ENCODE measurements at places on chromosomes 4 and X. TPM values are rescaled to one million over a fixed set of nuclear protein-coding genes. Genes with fewer than 3 reads are reported as not detected.

ENPEP gene
- total RNA-seq: 31.5 TPM

USP27X gene
- 2.3 TPM for total RNA-seq

DNA sequence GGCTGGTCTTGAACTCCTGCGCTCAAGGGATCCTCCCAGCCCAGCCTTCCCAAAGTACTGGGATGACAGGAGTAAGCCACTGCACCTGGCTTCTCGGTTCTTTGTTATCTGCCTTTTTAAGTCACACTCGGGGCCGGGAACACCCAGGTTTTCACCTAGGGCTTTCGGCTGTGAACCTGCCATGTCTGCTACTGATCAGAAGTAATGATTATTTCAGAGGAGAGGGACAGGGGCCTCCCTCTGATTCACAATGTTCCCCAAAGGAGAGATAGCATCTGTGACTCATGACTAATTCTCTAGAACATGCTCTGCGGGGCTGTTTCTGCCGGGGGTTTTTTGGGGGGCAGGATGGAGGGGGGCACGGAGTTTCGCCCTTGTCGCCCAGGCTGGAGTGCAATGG, 26.9 kb downstream of the CRLF2 start:
- DNase-seq: no peak

DNA sequence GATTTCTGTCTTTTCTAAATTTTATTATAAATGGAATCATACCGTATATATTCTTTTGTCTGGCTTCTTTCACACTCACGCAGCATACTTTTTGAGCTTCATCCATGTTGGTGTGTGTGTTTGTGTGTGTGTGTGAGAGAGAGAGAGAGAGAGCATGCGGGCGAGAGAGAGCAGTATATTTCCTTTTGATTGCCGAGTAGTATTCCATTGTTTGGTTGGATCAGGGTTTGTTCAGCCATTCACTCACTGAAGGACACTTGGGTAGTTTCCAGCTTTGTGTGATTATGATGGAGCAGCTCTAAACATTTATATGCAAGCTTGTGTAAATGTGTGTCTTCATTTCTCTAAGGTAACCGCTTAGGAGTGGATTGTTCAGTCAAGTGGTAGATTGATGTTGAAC, 3.1 kb upstream of the L1CAM start:
- DNase-seq: no peak

DNA sequence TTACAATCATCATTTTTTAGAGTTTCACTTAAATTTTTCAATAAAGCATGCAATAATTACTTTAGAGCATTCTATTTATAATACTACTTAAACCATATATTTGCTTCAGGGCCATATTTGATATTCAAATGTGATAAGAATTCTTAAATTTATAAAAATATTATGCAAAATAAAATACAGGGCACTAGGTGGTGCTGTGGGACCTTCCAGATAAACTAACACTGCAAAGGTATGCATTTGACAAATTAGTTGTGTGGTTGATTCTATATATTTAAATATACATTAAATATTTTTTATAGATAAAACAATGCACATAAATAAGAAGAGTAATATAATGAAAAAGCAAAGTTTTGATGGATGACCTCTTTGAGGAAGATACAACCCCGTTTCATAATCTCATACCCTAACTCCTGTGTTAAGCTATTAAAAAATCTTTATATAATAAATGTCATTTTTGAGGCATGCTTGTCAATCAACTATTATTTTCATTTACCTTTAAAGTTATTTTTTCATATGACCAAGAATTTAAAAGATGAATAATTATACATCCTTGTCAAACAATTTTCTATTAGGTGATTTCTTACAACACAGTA, 128.4 kb downstream of the REELD1 start:
- peak; percentile 64 for DNase-seq

GRCh38 chr4:182904211-182904761, 12.9 kb downstream of the DCTD start:
- DNase-seq: no peak

DNA sequence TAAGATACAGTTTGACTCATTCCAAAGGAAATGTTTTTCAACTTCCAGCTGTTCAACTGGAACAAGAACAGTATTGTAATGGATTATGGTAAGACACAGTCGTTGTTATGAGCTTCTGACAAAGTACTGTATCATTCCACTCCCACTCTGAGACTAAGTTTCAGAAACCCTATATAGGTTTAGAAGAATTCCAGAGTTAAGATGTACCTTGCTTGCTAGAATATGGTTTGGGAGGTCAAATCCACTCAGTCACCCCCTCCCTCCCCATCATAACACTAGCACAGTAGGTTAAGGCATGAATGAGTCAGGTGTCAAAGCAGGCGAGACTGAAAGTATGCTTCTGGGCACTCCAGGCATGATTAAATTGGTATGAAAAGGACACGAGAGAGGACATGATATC, 339.7 kb downstream of the DMD start:
- no peak for DNase-seq

GRCh38 chr4:168240821-168241220, 77.7 kb downstream of the DDX60 start:
- DNase-seq: no peak

- no peak for DNase-seq
Measured at GRCh38 chr4:39730072-39730471, 32.1 kb downstream of the UBE2K start.

DNA sequence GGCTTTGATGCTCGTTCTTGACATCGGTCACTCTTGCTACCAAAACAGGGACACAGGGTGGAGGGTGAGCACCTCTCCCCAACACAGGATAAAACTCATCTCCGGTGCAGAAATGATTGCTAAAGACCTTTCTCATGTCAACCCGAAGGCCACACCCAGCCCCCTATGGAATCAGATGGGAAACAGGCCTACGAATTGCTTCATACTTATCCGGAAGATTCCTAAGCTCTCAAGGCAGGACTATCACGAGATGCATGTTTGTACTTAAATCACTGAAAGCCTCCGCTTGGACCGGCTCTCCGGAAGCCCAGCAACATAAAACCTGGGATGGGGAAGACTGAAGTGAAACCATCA, 74.9 kb downstream of the MTMR1 start:
- no peak for DNase-seq

DNA sequence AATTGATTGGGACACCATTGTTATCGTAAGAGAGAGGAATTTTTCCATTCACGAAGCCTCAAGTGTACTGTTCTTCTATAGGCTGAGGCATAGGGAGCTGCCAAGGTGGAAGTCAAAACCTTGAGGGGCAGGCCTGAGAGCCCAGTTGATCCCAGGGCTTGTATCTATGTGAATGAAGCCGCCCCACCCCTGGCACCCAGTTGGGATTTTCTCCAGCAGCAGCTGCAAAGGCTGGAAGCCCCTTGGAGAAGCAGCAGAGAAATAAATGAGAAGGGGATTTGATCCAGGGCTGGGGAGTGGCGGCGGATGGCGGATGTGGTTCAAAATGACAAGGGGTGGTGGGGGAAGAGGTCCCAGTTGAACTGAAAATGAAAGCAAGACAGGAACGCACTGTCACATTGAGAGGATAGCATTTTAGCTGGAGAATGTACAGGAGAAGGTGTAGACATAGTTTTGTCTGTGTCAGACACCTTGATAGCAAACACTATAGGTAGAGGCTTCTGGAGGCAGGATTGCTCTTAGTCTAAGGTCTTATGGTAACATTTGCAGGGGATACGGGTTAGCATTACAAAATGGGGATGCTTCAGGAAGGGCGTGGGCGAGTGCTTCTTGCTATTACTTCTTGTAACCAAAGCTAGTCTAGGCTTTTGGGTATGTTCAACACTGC, 32.6 kb downstream of the DOCK11 start:
- DNase-seq: no peak

DNA sequence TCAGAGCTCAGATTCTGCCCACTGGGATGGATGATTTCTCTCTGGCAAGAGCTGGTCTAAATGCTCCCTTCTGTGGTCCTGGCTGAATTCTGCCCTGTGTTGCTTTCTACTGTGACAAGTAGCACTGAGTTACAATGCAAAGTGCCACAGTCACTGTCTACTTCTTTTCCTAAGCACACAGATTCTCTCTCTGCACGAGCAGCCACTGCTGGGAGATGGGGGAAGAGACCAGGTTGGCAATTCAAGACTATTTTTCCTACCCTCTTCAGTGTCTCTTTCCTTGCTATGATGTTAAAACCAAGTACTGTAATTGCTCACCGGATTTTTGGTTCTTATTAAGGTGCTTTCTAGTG, 45.5 kb downstream of the STAP1 start:
- no peak for DNase-seq

DNA sequence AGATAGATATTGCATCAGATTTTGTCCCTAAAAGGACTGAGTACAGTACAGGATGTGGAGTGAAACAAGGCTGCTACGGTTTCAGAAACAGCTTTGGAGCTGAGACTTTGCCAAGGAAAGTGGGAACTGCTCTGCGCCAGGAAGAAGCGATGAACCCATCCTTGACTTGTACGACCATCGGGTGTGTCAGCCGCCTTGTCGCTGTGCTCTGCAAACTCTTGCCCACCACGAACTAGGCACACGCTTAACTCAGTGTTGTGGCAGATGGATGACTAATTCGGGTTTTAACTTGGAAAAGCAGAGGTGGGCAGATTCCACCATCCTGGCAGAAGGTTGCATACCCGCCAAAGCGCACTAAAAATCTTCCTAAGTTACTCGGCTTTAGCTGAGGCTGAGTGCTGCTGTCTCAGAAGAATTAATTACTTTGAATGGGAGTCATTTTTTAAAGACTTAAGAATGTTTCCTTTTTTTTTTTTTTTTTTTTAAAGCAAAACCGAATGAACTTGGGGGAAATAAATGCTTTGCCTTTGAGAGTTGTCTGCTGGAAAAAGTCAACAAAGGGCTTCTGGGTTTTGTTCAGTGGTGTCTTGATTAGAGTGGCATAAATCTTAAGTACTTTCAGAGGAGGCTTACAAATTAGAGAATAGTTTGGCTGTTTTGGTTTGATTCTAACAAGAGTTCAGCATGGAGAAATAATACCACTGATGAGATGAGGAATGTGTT, 69.5 kb downstream of the SHROOM2 start:
- DNase-seq: no peak

DNA sequence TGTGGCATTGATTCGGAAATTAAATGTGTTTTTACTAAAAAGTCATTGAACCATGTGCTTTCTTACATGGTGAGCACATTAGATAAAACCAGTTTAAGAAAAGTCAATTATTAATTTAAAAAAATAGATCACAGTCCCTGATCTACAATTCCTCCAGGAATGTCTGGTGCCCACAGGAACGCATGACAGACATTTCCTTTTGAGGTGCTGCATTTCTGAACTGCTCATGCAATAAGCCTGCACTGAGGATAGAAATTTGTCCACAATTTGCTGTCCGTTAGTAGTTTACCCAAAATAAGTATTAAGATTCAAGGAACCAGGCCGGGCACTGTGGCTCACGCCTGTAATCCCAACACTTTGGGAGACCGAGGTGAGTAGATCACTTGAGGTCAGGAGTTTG, 8.2 kb upstream of the ADAMTS3 start:
- no peak for DNase-seq

GRCh38 chr4:21949073-21949457, 493 bp upstream of the KCNIP4 start:
- DNase-seq: peak; percentile 20

DNA sequence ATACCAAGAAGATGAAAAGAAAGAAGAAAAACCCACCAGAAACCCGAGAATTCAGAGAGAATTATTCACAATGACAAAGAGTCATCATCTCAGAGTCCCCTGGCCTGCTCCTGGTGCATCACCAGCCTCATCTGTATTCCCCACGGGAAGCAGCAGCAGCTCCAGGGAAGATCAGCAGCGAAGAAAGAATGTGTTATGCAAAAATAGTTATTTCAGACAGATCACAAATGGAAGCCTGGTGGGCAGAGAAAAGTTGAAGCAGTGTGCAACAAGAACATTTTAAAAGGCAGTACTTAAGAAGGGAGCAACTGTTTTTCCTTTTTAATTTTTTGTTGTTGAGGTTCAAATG, 189.2 kb downstream of the PPP3CA start:
- DNase-seq: no peak

DNA sequence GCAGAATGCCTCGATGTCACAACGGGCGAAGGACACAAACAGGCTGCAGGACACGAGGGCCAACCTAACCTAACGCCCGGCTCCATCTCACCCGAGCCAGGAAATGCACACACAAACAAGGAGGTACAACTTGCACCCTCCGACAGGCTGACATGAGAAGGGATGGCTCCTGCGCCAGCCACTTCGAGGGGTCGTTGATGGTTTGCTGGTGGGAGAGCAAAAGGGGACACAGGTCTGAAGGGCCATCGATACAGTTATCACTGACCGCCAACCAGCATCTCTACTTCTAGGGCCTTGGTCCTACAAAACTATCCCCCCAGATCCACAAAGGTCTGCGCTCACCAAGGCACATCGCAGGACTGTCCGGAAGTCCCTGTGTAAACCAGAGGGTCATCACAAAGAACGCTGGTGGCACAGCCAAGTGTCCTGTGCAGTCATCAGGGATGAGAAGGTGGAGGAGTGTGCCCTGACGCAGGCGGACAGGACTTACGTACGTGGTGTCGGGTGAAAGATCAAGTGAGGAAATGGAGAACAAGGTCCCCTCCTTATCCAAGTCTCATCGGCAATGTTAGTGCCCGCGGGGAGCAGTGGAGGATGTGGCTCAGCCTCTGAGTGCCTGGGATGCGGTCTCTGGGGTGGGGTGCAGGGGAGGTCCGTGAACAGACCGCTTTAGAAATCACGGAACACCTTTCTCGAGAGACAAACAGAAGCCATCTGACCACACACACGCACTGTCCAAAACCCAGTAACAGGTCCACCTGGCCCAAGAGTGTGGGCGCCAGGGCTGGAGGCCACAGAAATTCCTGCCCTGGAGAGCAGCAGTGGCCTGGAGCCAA, 7.0 kb downstream of the MXD4 start:
- DNase-seq: no peak

- DNase-seq: no peak
Measured at GRCh38 chrX:136687457-136687856, 39.5 kb downstream of the CD40LG start.

DNA sequence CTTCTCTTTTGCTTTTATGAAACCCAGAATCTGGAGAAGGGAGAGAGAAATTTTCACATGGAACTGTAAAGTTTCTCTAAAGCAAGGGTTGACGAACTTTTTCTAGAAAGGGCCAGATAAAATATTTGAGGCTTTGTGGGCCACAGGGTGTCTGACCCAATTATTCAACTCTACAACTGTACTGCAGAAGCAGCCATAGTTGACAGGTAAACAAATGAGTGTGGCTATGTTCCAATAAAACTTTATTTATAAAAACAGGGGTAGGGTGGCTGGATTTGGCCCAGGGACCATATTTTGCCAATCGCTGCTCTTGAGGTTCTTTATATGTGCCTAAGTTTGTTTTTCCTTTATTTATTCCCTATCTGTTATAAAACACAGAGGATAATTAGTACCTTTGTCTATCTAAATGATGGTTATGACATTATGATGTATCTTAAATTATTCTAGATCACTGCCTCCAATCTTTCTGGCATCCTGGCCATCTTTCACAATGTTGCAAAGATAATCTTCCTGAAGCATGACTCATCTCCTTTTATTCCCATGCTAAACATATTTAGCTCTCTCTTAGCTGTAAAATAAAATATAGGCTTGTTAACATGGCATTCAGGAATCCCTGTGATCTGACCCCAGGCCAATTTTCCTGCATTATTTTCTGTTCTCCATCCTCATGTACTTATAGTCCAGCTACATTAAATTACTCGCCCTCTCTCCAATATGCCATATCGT, 106.8 kb upstream of the CBLL2 start:
- DNase-seq: no peak

All from tongue (tissue), 3 donors.